Right renal pelvis (tissue), 4 donors: ENCODE measurements at places on chromosomes 12 and 14.

DNA sequence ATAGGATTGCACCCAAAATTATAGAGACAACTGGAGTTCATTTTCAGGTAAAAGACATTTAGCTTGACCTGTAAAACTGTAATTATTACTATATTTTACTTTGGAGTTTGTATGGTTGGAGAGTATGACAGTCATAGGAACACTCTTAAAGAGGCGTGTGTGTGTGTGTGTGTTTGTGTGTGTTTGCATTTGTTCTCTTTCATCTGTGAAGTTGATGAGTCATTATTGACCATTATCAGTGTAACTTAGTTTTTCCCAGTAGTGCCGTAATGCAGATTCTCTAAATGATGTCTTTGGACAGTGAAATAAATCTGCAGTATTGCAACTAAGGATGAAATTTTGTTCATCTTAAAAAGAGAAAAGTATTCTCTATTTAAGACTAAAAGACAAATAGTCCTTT is 13.0 kb downstream of the WASHC4 start:
- no peak for DNase-seq

DNA sequence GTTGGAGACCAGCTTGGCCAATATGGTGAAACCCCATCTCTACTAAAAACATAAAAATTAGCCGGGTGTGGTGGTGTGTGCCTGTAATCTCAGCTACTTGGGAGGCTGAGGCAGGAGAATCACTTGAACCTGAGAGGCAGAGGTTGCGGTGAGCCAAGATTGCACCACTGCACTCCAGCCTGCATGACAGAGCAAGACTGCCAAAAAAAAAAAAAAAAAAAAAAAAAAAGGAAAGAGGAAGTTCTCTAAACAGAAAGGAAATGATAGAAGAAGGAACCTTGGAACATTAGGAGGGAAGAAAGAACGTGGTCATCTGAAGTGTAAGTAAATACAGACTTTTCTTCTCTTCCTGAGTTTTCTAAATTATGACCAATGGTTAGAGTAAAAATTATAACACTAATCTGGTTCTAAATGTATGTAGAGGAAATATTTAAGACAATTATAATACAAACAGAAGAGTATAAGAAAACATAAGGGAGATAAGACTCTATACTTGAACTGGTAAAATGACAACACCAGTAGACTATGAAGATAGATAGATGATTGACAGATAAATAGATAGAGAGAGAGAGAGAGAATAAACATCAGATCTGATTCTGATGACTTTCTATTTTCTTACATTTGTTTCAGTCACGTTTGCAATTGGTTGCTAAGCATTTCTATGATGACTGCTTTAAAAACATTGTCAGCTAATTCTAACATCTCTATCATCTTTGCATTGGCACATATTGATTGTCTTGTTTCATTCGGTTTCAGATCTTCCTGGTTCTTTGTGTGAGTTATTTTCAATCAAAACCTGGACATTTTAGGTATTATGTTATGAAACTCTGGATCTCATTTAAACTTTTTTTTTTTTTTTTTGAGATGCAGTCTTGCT is 12.9 kb upstream of the CORO1C start:
- DNase-seq = no peak

- no peak for DNase-seq
Measured at GRCh38 chr14:38910092-38910491, 192.9 kb downstream of the SEC23A start.

DNA sequence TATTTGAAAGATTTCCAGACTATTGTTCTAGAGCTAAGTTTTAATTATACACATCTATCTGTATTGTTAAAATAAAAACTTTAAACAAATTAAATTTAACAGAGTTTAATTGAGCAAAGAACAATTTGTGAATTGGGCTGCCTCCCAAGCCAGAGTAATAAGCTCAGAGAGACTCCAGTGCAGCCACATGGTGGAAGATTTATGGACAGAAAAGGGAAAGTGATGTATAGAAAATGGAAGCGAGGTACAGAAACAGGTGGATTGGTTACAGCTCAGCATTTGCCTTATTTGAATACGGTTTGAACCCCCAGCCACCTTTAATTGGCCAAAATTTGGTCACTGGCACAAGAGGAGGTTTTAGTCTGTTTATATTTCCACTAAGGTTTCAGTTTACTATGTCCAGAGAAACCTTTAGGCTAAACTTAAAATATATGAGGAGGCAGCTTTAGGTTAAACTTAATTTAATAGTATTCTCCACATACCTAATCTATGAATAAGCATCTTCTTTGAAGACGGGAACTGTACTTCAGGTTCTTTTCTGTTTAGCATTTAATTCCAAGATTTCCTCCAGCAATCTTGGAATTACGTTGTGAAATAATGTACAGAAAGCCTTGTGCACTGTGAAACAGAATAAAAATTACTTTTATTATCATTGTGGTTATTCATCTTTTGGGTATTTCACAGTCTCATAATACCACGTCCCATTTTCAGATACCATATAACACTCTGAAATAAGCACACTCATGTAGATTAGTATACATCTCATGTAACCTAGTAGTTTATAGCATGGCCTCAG is 19.4 kb downstream of the SRGAP1 start:
- no peak for DNase-seq

DNA sequence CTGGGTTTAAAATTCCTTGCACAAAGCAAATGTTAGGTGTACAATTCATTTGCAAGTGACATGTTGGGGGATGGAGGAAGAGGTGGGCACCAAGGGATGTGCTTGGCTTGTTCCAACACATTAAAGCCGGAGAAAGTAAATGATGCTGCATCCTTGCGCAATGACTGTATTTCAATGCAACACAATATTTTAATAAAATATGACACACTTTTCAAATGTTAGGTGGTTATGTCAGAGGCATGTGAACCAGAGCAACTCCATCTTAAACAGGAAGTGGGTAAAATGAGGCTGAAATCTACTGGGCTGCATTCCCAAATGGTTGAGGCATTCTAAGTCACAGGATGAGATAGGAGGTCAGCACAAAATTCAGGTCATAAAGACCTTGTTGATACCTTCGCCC is 53.6 kb upstream of the ARHGAP5 start:
- no peak for DNase-seq

DNA sequence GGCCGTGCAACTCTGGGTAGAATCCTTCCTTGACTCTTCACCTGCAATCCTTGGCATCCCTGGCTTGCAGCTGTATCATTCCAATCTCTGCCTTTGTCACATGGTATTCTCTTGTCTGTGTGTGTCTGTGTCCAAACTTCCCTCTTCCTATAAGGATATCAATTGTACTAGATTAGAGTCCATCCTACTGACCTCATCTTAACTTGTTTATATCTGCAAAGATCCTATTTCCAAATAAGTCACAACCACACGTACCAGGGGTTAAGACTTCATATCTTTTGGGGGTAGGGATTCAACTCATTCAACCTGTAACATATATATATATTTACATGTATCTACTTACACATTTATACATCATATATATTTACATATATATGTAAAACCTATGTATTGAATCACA is 29.6 kb upstream of the RASSF3 start:
- no peak for DNase-seq

DNA sequence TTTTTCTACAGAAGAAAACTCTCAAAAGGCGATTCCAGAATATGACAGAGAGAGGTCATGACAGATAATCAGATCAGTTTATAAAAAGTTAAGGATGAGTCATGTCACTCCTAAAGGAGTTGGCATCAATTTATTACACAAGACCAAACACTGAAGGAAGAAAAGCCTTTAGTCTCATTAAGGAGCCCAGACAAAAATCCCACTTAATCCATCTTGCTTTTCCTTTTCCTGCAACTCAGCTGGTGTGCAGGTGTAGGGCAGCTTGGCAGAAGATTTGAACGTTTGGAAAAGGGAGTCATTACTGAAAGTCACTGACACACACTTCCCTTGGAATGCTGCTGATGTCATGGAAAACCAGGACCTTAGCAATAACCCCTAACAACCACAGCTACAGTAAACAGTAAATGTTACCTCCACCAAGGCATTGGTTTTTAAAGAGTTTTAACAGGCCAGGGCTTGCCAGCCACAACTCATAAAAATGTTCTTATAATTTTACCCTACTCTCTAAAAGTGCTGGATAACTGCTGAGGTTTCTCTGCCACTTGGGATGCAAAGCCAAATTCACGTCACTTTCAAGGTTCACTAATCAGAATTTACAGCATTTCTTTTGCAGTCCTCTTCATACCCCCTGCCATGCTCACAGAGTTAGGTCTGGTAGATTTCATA is 320.6 kb downstream of the RAD51B start:
- peak; percentile 72 for DNase-seq

DNA sequence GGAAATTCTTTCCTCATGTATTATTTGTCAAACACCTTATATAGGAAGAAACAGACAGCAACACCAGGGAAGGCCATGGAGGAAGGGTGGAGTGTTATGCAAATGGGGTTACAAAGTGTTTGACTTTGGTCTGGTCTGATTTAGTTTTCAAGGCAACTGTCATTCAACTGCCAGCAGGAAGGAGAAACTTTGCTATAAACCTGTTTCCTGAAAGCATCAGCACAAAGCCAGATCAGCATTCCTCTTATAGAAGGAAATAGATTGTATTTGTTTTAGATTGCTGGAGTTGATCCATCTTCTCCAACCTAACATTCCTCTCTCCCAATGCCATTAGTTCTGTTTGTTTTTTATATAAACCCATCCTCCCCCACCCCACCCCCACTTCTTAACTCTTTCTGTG is 65.7 kb downstream of the STAB2 start:
- no peak for DNase-seq

- no peak for DNase-seq
Measured at GRCh38 chr14:89377544-89377943, 39.5 kb downstream of the FOXN3 start.

GRCh38 chr14:65015391-65015790 is 28.7 kb downstream of the FNTB start:
- DNase-seq = no peak

- DNase-seq = no peak
Measured at GRCh38 chr12:89707703-89708564, 704 bp downstream of the ATP2B1 start.

GRCh38 chr12:27015730-27016076 is 1.5 kb upstream of the TM7SF3 start:
- DNase-seq = no peak

GRCh38 chr12:26118308-26118707 is 6.5 kb downstream of the BHLHE41 start:
- DNase-seq = no peak

DNA sequence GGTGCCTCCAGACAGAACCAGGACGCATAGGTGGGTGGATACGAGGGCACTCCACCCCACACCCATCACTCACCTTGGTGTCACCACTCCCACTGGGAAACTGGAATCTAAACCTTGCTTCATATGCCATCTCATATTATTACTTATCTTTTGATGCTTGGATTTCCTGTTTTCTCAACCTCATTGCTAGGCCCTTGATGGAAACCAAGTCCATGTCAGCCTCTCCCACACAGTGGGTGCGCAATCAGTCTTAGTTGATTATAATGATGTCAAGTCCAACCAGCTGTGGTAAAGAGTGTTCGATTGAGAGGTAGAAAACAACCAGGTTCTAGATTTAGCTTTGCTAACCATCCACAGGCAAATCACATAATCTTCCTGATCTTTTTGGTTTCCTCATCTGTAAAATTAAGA is 584 bp upstream of the DDHD1 start:
- DNase-seq = peak; percentile 1

- DNase-seq = no peak
Measured at GRCh38 chr12:76124456-76124855, 40.0 kb upstream of the NAP1L1 start.

GRCh38 chr14:33363682-33364081 is 425.0 kb downstream of the NPAS3 start:
- DNase-seq = no peak

GRCh38 chr14:90400904-90401561 is 4.2 kb downstream of the CALM1 start:
- no peak for DNase-seq

GRCh38 chr12:132446633-132447326 is 43.2 kb upstream of the FBRSL1 start:
- DNase-seq = no peak

- no peak for DNase-seq
Measured at GRCh38 chr14:79037106-79037505, 866.9 kb downstream of the NRXN3 start.

DNA sequence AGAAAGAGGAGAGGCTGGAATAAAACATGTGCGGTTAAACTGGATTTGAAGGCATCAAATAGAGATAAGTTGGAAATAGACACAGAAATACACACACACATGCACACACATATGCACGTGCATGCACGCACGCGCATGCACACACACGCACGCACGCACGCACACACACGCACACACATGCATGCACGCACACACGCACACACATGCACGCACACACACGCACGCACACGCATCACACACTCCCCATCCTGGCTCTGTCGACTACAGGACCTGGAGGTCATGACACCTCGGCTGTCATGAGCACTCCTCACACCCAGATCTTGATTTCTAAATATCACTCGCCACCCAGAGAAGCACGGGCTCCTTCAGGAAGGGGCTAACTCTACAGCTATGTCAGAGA is 51.8 kb downstream of the RIMBP2 start:
- DNase-seq = no peak

DNA sequence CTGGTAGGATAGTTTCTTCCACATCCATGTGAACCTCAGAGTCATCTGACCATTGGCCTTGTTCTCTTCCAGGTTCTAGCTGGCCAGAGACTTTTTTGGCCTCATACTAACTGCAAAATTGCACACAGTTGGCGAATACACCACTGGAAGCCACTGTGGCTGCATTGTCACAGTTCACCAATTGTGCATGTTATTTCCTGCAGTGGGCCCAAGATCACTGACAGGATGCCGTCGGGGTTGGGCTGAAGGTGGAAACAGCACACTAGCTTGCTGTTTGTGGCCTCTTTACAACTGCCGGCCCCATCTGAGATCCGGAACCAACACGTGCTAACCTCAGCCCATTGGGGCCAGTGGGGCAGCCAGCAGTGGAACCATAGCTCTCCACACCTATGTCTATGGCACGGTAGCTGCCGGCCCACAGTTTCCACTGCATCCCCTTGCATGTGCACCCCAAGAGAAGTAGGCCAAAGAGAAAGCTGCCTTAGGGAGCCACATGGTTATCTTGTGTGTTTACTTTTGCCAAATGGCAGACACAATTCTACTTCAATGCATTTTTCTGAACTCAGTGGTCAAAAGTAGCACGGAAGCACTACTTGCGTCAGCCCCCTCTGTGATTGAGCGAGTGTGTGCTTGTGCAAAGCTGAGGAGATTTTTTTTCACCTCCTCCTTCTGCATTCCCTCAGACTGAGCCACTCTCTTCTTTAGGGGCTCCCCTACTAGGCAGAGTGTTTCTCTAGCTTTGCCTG is 464.0 kb downstream of the RAD51B start:
- no peak for DNase-seq

DNA sequence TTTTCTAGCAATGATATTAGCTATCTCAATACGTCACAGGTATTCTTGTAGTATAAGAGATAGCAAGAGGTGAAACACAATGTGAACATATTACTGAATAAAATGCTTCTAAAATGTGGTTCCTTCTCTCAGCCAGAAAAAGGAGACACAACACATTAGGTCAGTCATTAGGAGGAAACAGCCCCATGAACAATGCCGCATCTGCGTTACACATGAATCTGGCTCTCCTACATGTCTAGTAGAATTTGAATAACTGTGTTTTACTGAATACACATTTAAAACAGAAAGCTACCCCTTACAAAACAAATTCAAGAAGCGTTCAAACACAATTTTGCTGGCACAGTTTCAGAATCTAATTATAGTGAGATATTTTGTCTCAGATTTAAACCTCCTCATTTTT is 51.6 kb downstream of the EFCAB11 start:
- DNase-seq = no peak

GRCh38 chr14:40494483-40494882 is 1062.2 kb upstream of the FBXO33 start:
- DNase-seq = no peak

- DNase-seq = no peak
Measured at GRCh38 chr12:52042706-52043385, 8.4 kb upstream of the NR4A1 start.

- no peak for DNase-seq
Measured at GRCh38 chr14:63840981-63841380, 11.8 kb upstream of the SYNE2 start.
